NCI-H446 (cell line): ENCODE measurements at places on chromosomes 1 and 21.

DNA sequence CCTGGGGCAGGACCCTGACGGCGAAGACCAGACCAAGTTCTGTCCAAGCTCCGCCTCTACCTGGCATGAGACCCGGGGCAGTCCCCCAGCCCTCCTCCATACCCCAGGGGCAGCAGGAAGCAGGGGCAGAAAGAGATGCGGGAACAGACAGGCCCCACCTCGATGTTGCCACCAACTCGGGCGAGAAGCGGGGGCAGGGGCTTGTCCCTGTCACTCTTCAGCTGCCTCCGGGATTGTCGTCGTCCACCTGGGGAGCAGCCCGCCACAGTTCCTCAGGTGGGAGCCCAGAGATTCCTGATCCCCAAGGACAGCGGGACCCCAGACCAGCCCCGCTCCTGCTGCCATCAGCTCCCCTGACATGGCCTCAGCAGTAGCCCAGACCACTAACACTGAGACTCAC, 54.8 kb downstream of the CHD5 start:
- DNase-seq = no peak

DNA sequence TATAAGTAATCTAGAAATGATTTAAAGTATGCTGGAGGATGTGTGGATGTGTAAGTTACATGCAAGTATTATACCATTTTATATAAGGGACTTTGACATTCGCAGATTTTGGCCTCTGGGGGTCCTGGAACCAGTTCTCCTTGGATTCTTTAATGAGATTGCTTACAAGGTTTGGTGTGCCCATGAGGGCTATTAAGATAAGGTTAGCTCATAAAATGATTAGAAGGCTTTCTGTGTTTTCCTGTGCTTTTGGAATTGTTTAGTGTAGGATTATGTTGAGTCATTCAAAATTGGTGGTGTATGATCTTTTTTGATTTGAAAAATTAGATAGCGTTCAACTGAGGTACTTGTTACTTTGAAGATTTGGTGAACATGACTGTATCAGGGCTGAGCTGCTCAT, 5.6 kb downstream of the USP25 start:
- no peak for DNase-seq

DNA sequence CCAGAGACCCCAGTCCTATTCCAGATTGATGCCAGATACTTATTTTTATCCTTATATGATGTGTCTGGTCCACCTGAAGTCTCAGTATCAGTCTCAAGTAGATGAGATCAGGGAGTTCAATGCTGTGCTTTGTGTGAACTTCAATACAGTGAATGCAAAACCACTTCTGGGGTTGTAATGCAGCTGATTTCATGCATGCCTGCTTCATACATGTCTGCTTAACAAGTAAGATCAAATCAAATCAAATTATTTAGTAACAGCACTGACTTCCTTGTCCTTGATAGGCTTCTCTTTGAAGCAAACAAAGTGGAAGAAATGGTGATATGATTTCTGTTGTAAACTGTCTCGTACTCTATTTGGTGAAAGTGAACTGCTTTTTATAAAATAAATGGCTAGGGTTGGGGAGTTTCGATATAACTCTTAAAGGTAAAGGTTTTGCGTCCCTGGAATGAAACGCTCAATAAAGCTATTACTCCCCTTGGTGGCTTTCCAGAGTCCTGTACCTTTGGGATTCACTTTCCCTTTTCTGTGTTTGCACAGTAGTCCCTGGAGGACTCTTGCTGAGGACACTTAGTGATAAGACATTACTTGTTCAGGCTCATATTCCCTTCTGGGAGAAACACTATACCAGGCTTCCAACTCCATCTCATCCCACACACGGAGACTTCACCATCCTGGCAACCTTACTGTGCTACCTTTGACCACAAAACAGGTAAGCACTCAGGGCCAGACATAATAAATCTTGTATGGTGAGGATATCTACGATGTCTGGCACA, 59.3 kb downstream of the FH start:
- no peak for DNase-seq

DNA sequence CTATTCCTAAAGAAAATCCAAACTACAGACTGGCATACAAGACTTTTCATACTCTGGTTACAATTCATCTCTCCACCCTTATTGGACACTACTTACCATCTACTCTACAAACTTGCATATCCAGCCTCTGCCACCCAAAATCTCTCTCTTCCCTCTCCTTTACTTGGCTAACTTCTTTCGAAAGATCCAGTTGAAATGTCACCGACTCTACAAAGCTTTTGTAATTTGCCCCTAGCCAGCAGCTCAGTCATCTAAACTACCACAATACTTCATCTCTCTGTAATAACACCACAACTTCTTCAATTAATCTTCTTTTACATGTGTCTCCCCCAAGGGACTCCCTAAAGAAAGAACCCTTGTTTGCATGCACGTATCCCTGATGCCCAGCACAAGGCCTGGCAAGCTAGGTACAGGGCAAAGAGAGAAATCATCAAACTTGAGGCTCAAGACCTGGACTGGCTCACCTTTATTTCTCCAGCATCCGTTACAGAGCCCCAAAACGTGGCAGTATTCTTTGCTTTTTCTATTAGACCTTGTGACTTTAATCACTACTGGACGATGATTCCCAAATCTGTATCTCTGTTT, 2.7 kb downstream of the ZBTB21 start:
- no peak for DNase-seq

DNA sequence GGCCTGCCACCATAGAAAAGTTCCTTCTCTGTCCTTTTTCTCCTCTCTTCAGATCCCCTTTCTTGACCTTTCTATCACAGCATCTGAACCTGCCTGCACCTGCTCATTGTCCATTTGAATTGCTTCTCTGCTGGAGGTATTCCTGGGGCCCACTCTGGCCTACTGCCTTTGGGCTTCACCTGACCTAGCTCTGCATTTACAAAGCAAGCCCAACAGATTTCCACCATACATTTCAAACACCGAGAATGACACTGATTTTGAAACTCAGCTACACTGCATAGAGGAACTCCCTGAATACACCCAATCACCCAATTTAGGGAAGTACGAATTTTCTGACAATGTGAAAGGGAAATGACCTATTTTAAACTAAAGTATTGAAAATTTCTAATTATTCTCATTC, 284.5 kb upstream of the USP25 start:
- DNase-seq = no peak

DNA sequence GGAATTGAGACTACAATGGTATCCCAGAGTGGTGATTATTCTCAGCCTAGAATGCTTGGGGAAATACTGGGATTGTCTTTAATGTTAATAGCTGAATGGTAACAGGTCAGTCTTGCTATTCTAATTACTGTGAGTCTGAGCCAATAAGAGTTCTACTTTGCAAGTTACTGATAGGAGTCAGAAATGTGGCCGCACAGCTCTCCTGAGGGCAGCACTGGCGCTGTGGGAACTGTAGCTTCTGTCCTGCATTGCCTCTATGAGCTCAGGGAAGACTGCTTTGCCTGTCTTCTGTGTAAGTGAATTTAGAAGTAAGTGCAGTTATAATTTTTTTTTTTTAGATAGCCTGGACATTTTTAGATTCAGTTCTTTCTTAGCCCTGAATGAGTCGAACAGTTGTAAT, 10.0 kb upstream of the VAMP3 start:
- no peak for DNase-seq

- DNase-seq = peak; percentile 3
These were observed 1.7 kb downstream of the NR5A2 start for GRCh38 chr1:200029035-200029821.

DNA sequence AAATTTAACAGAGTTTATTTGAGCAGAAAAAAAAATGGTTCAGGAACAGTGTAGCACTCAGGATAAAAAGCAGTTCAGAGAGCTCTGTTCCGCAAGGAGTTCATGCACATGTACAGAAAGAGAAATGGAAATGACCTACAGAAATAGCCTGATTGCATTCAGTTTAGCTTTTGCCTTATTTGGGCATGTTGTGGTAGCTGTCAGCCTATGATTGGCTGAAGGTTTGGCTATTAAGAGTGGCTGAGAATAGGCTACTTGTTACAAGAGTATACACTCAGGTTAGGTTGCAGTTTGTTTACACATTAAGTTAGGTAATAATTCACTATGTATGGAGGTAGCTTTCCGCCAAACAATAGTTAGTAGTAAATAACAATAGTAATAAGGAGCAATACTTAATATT, 511.0 kb upstream of the TMPRSS15 start:
- no peak for DNase-seq

GRCh38 chr21:36747815-36748383, 49.0 kb downstream of the SIM2 start:
- DNase-seq = no peak

DNA sequence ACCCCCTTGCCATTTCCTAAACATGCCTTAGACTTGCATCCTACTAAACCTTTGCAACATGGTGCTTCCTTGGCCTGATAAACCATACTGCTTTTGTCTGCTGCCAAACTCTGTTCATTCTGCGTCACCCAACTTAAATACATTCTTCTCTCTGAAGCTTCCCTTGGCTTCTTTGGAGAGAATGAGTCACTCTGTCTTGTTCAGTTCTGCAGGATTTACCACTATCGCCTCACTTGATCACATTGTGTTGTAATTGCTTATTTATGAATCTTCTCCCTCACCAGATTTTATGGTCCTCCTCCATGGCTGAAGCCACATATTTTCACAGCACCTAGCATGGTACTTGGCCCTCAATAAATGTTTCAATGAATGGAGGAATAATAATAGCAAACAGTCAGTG, 21.7 kb upstream of the TUT4 start:
- no peak for DNase-seq

DNA sequence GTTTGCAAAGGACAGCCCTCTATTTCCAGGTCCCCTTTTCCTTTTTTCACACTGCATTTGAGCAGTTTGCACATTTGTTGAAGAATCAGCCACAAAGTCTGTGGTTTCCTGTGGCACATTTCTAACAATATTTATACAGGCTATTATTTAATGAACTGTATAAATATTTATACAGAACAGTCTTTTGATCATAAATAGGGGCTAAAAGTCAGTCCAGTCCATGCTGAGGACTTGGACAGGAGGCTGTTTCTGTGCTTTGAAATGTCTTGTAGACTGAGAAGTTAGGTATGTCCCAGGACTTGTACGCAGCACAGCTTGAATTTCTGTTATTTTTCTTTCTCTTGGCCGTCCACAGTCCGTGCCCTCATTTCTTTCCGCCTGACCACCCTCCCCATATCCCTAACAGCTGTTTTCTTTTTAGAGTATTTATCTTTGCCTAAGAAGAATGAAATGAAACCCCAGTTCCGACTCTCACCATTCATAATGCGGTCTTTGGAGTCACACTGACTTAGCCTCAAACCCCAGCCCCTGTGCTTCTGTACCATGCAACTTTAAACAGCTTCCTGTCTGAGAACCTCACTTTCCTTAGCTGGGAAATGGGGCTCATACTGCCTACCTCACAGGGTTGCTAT, 19.7 kb downstream of the FGGY start:
- no peak for DNase-seq

DNA sequence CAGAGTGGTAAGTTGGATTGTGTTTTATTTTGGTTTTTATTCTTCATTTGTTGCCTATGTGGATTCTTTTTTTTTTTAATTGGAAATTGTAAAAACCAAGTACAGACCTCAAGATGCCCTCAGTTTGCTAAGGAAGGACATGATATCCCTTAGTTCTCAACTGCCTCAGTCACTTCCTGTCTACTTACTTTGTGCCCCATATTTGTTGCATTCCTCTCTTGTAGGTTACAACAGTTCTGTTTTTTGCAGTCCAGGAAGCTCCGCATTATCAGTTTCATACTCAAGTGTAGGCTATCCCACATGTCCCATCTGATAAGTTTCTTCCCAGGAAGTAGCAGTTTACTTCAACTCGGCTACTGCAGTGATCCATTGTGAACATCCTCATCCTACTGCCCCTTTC, 82.0 kb downstream of the RPAP2 start:
- no peak for DNase-seq

GRCh38 chr1:155871390-155871789, 12.0 kb downstream of the SYT11 start:
- DNase-seq = peak; percentile 82

DNA sequence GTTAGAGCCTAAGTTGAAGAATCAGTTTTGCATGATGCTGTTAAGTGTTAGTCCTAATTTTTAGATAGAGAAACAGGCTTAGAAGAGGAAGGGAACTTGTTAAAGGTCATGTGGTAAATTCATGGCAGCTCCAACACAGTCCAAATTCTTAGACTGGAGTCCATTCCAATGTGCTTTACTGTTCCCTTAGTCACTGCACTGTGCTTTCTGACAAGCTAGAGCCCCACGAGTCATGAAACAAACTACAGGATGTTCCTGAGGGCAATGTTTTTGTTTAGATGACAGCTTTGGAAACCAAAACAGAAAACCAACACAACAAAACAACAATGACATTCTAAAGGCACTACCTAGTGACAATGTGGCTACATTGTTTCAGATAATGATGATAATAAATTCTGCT, 23.1 kb upstream of the RGS4 start:
- no peak for DNase-seq

GRCh38 chr1:64337475-64337874, 132.5 kb upstream of the CACHD1 start:
- no peak for DNase-seq

- no peak for DNase-seq
These were observed 218.4 kb downstream of the HLX start for GRCh38 chr1:221097479-221098281.

DNA sequence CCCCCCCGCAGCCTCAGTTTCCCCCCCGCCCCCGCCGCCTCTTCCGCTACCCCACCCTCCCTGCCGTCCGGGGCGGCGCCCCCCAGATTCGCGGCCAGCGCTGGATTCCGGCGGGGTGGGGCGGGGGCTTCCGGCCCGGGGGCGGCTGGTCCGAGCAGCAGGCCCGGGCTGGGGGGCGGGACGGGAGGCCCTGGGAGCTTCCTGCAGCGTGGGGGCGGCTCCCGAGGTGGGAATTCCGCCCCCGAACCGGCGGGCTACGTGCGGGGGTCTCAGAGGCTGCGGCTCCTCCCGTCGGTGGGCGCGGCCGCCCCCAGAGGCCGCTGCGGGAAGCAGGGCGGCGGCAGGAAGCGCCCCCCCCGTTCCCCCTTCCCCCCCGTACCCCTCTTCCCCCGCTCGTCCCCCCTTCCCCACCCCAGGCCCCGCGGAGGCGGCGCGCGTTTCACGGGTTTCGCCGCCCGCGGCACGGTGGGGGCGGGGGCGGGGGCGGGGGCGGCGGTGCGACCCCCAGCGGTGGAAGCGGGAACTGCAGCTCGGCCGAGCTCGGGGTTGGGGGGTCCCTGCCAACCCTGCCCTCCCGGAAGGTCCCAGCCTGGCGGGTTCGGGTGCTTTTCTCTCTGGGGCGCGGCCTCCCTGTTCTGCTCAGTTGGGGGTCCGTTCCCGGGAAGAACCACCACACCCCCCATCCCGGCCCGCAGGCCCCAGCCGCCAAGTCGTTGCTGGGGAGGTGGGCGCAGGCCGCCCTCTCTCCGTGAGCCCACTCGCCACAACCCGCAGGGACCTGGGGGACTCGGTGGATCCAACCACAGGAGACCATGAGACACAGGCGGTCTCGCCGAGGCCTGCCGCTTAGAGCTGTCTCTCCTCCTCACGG, 76.3 kb downstream of the MORN1 start:
- DNase-seq = no peak
